ENCODE measurements at places on chromosomes 13 and 19.
A peak's percentile ranks its signal among the peaks of the same experiment; 100 is the strongest.

DNA sequence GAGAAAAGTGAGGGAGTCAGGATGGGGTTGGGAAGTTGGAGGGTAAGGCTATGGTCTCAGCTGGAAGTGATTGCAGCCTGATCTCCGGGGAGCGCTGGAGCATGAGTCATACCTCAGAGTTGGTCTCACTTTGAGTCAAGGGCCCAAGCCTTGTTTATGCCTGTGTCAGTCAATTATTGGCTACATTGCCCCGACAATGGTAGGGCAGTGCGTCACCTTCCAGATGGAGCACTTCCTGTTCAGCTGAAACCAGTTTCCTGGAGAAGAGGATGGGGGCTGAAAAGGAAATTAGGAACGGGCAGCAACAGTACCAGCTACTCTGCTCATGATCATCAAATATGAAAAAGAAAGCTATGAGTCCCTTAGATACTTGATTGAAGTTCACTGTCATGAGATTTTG, 60.4 kb downstream of the ADGRE1 start:
- DNase-seq, result no peak

DNA sequence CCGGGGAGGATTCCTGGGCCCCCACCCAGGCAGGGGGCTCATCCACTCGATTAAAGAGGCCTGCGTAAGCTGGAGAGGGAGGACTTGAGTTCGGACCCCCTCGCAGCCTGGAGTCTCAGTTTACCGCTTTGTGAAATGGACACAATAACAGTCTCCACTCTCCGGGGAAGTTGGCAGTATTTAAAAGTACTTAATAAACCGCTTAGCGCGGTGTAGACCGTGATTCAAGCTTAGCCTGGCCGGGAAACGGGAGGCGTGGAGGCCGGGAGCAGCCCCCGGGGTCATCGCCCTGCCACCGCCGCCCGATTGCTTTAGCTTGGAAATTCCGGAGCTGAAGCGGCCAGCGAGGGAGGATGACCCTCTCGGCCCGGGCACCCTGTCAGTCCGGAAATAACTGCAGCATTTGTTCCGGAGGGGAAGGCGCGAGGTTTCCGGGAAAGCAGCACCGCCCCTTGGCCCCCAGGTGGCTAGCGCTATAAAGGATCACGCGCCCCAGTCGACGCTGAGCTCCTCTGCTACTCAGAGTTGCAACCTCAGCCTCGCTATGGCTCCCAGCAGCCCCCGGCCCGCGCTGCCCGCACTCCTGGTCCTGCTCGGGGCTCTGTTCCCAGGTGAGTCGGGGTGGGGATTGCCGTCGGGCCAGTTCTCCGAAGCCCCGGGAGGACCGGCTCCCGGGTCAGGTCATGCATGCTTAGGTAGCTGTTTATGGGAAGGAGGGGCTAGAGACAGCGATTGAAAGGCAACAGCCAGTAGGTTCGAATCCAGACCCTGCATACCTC, at the start of gene ICAM1:
ICAM1 (plus strand) TSS at position 505 of the 779 bp plus-strand sequence; CDS start at position 545, 40 bp downstream.
- DNase-seq, result peak; percentile 82

DNA sequence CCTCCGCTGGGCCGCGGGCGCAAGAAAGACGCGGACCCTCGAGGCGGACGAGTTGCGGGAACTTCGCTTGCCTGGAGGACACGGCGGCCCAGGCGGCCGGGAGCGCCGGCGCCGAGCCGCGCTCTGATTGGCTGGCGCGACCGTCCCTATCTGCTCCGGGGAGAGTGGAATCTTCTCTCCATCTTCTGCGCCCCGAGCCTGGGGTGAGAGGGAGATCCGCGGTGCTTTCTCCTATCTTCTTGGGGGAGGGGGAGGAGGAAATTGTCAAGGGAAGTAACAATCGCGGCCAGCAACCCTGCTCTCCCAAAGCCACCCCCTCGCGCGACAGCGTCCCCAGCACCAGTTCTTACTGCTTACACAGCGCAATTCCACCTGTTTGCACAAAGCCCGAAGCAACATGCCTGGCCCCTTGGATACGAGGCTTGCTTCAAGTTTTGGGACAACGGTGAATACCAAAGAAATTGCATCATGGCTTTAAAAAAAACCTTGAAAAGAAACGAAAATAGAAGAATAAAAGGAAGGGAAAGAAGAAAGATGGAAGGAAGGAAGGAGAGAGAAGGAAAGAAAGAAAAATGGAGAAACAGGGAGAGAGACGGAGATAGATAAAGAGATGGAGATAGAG, 4.8 kb downstream of the SOX21 start:
- DNase-seq, result no peak

- no peak for DNase-seq
Measured at GRCh38 chr19:52948025-52948770, 14.5 kb downstream of the ZNF816 start.

DNA sequence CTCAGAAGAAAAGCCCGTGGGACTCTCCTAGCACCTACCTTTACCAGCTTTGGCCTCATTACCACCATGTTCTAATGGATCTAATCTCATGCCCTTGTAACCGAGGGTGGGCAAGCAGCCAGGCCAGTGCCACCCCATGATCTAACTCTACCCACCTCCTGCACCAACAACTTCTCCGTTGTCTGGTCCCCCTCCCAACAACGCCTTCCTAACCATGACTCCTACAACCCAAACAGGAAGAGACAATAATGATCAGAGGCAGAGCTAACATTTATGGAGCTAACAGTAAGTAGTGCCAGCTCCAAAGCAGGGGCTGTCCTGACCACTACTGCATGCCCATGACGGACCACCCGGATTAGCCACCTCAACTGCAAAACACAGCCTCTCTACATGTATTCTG, 3.5 kb downstream of the USP12 start:
- no peak for DNase-seq

GRCh38 chr13:24678151-24678550, 2.1 kb upstream of the ATP12A start:
- peak; percentile 40 for DNase-seq

DNA sequence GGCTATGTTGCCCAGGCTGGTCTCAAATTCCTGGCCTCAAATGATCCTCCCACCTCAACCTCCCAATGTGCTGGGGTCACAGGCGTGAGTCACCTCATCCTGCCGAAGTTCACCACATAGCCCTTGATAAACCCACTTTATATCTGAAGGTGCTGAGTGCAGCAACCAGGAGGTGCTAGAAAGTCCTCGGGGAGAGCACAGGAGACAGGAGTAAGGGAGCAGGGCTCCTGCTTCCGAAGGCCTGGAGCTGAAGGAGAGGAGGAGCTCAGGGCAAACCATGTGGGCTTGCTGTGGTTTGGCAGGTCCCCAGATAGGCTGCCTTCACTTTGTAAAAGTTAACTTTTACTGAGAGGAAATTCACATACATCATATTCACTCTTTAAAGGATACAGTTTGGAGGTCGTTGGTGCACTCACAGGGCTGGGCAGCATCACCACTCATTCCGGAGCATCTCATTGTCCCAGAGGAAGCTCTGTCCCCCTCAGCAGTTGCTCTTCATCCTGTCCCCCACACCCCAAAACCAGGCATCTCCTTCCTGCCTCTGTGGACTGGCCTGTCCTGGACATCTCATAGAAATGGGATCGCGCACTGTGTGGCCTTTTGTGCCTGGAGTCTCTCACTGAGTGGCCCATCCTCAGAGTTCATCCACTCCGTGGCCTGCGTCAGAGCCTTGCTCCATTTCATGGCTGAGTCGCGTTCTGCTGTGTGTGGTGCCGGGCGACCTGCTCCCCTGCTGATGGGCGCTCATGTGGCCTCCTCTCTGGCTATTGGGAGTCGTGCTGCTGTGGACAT, 49.5 kb downstream of the KDM4B start:
- DNase-seq, result no peak

DNA sequence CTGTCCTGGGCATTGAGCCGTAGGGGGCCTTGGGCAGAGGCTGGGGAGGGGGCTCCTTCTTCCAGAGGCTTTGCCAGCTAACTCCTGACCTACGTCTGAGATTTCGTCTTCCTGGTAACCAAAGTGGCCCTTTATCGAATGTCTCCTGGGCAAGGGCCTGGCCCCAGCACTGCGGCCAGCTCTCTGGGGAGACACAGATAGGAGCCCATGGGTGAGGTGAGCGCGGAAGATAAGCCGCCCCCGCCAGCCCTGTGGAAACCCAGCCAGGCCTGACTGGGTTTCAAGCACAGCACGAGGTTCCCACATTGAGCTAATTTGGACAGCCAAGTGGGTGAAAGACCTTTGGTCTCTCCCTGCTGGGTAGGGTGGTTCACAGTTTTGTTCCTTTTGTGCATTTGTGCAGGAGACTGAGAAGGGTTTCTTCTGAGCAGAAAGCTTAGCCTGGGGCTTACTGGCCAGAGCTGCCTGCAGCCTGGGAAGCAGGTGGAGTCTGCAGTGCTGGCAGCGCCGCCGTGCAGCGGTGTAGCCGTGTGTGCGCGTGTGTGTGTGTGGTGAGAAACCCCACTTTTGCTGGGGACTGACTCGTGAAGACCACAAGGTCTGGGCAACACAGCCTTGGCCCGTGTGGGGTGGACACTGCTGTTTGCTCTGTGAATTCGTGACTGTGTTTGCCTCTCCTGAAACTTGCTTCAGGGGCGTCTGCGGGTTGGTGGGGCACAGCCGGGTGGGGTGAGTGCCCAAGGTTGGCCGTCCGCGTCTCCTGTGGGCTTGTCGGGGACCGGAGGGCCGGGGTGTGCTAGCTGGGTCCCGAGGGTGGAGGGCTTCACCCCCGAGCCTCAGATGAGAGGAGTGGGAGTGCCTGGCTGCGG, 2.5 kb downstream of the BSG start:
- DNase-seq, result no peak

GRCh38 chr19:55590617-55591016, 8.7 kb downstream of the FIZ1 start:
- no peak for DNase-seq

DNA sequence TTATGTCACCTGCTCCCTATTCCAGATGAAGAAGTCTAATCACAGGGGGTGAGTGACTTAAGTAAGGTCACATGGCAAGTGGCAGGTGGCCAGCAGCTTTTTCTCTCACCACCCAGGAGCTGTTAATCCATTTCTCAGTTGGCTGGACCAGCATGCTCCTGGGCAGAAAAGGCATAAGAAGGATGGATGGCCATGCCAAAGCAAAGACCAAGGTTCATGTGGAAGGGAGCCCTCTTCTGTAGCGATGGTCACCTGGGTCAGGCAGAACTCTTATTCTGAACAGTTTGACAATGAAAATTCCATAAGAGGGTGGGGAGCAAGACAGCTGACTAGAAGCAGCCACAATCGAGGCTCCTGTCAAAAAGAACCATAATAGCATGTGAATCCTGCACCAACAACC, 538.1 kb downstream of the SUCLA2 start:
- no peak for DNase-seq

DNA sequence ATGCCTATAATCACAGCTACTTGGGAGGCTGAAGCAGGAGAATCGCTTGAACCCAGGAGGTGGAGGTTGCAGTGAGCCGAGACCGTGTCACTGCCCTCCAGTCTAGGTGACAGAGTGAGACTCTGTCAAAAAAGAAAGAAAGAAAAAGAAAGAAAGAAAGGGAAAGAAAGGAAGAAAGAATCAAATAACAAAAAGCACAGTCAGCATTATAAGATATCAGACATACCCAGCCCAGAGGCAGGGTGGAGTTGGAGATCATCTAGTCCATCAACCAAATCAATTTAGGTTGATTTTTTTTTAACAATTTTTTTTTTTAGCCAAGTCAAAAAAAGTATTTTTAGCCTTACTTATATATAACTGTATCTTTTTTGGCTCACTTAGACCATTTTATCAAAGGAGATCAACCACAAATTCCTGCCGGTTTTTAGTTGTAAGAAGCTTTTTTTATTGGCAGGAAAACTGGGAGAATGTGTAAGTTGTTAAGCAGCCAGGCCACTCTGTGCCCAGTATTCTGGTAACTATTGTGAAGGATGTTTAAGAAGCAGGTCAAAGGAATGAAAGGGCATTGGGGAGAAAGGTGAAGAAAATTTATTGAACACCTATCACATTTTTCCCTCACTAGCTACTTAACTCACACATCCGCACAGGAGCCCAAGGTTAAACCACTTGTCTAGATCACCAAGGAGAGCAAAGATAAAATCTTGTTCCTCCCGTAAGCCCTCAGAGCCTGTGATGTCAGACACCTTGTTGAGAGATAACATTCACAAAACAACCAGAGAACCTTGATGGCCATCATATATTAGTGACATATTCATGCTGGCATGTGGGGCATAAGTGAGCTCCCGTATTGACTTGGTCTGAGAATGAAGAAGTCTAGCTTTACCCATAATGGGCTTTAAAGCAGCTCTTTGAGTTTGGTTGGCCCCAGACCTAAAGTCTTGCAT, 91.8 kb downstream of the COL4A2 start:
- DNase-seq, result no peak

DNA sequence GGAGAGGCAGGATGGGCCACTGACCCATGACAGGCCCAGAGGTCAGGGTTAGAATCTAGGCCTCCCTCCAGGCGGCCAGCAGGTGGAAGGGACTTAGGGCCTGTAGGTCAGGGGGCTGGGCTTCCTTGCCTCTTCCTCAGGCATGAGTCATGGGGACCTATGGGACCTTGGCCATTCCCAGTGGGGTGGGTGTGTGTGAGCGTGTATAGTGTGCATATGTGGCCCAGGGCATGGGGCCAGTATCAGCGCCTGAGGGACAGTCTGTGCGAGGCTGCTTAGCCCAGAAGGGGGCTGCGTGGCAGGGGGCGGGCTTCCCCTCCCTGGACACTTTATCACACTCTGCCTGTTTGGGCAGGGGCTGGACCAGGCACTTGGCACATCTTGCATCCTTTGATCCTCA, 13.3 kb downstream of the KCTD15 start:
- no peak for DNase-seq

DNA sequence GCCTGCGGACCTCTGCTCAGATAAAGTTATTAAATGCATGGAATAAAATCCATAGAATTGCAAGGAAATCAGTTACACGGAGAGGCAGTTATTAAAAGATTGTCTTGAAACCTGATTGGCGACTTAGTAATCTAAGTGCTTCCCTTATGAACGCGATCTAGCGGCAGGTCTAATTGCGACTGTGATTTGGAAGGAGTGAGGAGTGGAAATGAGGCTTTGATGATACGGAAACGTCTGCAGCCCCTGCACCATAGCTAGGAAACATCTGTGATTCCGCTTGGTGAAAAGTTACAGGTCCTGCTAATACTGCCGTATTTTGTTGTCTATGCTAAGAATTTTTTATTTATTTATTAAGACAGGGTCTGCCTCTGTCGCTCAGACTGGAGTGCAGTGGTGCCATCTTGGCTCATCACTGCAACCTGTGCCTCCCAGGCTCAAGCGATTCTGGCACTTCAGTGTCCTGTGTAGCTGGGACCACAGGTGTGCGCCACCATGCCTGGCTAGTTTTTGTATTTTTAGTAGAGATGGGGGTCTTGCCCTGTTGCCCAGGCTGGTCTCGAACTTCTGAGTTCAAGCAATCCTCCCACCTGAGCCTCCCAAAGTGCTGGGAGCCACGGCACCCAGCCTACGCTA, 887 bp downstream of the NDUFS7 start:
- DNase-seq, result no peak

DNA sequence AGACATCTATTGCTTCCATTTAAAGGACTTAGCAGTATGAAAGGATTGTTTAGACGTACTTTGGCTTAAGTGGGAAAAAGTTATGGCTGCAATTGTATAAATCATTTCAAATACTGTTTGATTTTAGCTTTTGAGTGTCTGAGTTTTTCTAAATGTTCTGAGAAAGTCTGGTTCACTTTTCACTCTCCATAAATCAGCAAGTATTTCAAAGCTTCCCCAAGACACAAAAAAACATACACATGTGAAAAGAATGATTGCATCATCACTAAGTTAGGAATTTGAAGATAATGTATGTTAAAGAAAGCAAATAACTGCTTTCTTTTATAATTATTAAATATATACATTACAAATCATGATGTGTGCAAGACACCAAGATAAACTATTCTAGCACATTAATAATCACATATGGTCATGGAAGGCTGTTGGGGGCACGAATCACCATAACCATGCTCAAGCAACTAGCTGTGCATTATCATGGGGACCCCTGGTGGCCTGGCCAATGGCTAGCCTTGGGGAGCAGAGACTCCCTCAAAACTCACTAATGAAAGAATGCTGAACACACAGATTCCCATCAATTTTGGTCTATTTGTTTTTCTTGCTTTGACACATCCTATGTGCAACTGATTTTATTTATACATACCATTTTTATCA, 111.1 kb downstream of the MIPEP start:
- DNase-seq, result no peak
